ENCODE measurements at places on chromosomes 6 and 20.

GRCh38 chr6:36738108-36738507 is 40.5 kb downstream of the RAB44 start:
- DNase-seq: no peak

DNA sequence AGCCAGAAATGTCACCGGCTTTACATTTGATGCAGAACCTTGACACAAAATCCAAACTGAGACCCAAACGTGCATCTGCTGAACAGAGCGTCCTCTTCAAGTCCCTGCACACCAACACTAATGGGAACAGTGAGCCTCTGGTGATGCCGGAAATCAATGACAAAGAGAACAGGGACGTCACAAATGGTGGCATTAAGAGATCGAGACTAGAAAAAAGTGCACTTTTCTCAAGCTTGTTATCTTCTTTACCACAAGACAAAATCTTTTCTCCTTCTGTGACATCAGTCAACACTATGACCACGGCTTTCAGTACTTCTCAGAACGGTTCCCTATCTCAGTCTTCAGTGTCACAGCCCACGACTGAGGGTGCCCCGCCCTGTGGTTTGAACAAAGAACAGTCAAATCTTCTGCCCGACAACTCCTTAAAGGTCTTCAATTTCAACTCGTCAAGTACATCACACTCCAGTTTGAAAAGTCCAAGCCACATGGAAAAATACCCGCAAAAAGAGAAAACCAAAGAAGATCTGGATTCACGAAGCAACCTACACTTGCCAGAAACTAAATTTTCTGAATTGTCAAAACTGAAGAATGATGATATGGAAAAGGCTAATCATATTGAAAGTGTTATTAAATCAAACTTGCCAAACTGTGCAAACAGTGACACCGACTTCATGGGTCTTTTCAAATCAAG is 108.4 kb downstream of the RTN4IP1 start:
- DNase-seq: no peak

GRCh38 chr6:124622351-124622750 is 339.9 kb upstream of the RNF217 start:
- no peak for DNase-seq

DNA sequence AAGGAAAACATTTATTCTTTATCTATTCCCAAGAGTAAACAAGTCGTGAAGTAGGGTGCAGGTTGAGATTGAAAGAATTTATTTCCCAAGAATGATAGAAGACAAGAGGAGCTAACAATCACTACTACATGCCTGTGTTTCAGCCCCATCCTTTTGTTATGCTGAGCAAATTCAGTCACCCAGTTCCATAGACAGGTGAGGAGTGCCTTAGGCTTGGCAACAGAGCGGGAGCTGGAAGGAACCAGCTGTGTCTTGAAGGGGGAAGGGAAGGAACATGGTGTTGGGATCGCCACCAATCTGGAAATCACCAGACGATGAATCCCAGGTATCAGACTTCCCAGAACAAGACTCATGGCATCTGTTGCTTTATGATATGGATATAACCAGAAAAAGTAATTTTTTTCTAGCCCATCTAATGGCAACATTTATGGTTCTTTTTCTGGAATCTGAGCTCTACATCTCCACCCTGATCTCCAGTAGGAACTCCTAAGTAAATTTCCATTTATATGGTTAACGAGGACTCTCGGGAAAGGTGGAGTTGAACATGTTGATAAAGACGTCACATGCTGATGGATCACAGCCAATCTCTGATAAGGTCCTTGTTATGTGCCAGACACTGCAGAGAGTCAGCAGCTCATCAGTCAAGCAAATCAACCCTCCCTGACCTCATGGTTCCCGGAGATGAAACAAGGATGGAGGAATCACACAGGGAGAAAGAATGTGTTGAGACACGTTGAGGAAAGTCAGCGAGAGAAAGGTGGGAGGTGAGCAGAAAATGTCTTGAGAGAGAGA is 344.9 kb downstream of the SMOC2 start:
- DNase-seq: no peak

DNA sequence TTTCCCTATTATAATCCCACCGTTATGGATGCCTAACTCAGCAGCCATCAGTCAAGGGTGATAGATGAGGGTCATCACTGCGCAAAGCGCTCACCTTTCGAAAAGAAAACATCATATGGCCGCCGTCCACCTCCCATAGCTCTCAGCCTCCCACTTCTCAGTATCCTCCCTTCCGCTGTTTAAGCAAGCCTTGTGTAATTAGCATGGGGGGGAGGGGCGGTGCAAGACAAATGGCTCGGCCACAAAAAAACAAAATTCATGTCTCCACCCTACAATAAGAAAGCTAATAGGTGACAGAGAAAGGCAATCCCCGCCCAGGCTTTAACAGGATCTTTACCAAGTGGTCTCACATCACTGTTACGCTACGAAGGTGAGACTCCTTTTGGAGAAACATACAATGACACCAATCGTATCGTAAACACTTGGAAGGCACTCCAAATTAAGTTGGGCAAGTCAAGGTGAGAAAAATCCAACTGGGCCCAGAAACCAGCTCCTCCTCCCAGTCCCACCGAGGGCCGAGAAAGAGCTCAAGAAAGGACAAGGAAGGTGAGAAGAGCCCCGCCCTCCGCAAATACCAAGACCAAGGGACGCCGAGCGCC is 645 bp downstream of the DDX39B start:
- DNase-seq: no peak

DNA sequence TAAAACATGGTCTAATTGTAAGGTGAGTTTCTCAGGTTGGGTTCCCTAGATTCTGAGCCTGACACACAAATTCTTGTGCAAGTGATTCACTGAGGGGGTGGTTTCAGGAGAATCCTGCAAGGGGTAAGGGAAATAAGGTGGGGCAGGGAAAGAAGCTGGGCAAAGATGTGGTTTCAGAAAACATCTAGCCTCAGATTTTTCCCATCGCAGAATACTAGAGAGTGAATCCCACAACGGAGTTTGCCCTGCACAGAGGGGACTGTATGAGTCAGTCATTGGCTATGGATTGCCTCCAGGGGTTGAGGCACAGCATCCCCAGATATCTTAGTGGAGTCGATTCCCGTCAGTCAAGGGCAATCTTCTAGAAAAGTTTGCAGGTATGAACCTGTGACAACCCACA is 65.2 kb downstream of the PRL start:
- DNase-seq: no peak

DNA sequence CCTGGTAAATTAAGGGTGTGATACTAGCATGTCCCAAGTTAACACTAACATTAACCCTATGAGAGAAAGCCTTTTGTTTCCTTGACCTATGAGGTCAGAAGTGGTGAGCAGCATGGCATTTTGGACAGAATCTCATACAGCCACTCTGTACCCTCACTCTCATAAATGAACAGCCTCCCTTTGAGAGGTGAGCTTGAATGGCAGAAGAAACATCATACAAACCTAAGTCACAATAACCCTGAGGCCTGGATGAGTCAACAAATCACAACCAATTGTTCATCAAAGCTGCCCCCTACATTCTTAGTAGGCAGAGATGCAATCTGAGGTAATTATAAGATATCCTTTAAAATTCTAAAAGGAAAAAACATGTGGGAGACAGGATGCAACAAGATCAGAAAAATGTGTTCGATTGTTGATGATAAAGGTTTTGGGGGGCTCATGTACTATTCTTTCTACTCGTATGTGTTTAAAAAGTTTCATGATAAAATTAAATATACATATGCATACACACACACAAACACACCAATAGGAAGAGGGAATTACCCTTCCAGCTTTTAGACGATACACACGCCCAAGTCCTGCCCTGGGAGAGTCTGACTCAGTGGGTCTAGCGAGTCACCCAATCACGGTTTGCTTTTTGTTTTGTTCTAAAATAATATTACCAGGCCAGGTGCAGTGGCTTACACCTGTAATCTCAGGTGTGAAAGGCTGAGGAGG is 117.3 kb downstream of the ARHGAP18 start:
- DNase-seq: no peak

GRCh38 chr6:54465649-54466300 is 157.5 kb downstream of the TINAG start:
- no peak for DNase-seq

DNA sequence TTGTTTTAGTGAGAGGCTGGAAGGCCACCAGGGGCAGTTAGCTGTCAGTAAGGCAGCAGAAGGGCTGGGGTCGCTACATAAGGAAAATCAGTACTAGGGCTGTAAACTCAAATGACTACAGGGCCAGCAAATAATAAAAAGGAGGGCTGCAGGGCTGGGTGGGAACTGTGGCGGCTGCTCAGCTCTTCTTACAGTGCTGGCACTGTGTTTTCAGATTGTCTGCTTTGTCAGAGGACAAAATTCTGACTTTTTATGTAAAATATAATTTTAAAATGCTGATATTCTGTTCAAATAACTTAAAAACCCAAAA is 23.2 kb downstream of the HLA-A start:
- no peak for DNase-seq

DNA sequence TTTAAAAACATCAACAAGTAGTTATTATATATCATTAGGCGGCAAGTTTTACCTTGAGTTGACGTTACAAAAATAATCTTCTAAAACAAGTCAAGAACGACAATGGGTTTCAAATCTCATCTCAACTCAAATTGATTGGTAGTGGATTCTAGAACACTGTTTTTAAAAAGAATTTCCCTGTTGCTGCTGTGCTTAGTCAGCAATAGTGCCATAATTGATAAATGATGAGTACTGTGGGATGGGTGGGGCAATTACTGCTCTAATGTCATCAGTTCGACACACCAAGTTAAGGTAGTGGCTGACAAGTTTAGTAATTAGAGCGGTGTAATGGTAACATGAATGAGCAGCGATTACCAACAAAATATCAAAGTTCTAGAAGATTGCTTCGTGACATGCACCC is 73.4 kb upstream of the HTR1B start:
- DNase-seq: no peak

- DNase-seq: no peak
Observed at GRCh38 chr6:128251445-128252340, 268.7 kb downstream of the PTPRK start.

DNA sequence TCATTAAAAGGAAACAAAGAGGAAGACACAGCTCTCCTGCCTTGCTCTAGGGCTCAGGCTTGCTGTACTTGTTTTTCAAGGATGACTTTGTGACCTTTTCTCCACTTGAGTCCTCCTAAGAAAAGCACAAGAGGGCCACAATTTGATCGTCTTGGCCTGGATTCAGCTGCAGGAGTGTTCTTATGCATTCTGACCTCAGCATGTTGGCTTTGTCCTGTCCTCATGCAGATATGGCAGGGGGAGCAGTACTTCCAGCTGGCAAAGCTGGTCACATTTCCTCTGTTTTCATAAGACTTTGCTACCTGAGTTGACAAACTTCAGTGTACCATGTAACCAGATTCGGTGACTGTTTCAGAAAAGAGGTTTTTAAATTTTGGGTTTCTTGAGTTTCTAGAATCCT is 30.8 kb downstream of the KDM1B start:
- DNase-seq: no peak

DNA sequence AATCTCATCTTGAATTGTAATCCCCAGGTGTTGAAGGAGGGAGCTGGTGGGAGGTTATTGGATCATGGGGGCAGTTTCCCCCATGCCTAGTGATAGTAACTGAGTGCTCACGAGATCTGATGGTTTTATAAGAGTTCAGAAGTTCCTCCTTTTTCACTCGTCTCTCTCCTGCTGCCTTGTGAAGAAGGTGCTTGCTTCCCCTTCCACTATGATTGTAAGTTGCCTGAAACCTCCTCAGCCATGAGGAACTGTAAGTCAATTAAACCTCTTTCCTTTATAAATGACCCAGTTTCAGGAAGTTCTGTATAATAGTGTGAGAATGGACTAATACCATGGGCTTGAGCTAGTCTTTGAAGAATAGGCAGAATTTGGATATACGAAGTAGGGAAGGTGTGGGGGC is 113.9 kb downstream of the RIN2 start:
- DNase-seq: no peak

DNA sequence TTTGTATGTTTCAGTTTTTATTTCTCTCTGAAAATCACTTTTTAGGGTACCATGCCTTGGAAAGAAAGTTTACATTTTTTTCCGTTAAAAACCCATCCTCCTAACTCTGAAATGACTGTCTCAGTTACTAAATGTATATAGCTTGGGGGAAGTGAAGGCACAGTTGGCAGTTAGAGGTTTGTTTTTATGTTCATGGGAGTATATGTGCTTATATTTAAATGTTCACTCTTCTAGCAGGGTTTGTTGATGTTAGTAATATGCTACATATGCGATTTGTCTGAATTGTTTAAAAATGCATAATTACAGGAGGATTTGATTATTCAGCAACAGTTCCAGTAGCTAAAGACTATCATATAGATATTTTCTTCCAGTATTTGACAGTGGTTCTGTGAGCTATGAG is 31.1 kb downstream of the CDKAL1 start:
- no peak for DNase-seq

DNA sequence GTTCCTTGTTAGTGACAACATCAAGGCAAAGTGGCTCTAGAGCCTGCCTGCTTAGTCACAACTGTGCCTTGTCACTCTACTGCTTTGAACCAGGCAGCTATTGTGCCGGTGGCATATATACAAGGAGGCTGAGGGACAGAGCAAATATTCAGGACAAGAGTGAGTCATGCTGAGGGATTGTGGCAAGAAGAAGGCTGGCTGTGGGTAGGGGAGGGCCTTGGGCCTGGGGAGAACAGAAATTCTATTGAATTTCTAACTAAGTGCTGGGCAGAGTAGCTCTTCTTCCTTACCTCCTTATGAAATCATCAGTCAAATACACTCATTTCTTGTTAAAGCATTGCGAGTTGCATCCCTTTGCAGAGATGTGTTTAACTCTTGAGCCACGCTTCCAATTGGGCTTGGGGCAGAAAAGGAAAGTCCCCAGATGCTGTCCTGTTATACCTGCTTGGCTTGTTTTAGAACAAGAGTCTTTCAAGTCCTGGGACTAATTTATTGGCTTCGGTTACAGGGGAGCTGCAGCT is 59.7 kb downstream of the PFDN4 start:
- no peak for DNase-seq

DNA sequence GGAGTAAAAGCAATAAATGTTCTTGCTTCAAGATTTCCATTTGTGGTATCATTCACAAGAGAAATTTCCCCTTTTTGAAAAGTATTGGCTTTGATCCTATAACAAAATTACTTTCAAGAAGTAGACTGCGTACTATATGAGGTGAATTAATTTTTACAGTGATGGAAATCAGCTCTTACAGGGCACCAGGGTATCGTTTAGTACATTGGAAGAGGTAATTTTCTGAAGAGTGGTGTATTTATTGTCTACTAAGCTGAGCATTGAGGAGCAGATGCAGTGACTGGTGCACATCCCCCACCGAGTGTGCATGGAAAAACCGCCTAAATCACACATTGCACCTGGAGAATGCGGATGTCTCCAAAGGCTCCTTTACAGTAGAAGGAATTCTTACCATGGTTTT is 209.5 kb downstream of the SAMD5 start:
- DNase-seq: no peak

DNA sequence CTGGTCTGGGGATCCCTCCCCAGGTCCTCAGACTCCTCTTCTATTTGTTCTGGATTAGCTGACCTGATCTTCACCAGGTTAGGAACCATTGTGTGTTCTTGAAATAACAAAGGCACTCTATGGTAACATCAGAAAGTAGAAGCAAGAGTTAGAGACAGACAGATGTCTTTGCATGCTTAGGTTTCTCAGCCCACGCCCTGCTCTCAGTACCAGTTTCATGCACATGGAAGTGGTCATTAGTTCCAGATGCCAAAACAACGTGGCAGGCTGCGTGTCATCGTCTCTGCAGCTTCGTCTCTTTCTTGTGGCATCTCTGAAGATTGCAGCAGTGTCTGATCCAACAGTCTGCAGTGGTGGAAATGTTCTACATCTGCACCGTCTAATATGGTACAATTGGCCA is 89.4 kb downstream of the PACRG start:
- DNase-seq: no peak
